ENCODE measurements at places on chromosomes 12 and 14.
A peak's percentile ranks its signal among the peaks of the same experiment; 100 is the strongest.

DNA sequence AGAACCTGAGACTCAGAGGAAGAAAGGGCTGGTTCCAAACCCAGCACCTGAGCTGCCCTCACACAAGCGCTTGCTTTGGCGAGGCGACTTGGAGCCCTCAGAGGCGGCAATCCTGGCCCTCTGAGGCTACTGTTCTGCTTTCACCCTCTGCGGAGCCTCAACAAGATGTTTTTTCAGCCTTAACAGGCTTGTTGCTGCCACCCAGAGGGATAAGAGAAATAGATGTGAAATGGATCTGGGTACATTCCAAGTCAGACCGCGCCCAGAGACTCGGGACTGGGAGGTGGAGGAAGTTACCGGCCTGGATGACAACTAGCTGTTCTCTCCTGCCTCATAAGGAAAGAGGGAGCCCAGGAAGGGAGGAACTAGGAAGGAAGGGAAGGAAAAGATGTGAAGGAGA lies 89.6 kb downstream of the TTC7B start:
- H3K36me3 ChIP-seq: no peaks in the 10 kb centered on the region
- H3K27me3 ChIP-seq: peaks cover 2% of the 10 kb centered on the region
- DNase-seq: no peak
- no peak overlapping the region for H3K27ac ChIP-seq

DNA sequence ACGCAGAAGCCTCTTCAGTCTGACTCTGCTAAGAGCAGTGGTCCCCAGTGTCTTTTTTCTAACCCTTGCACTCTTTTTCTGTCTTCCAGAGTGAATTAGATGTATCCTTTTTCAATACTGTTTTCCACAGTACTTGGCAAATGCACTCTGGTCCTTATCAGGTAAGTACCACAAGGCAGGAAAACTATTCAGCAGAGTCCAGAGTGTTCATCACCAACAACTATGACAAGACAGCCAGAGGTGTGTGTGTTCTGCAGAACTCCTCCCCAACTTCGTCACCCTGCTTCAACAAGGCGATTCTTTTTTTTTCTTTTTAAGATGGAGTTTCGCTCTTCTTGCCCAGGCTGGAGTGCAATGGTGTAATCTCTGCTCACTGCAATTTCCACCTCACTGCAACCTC lies 54.3 kb upstream of the STRN3 start:
- DNase-seq: no peak
- H3K27me3 ChIP-seq: no peaks in the 10 kb centered on the region
- no peaks in the 10 kb centered on the region for H3K4me1 ChIP-seq

DNA sequence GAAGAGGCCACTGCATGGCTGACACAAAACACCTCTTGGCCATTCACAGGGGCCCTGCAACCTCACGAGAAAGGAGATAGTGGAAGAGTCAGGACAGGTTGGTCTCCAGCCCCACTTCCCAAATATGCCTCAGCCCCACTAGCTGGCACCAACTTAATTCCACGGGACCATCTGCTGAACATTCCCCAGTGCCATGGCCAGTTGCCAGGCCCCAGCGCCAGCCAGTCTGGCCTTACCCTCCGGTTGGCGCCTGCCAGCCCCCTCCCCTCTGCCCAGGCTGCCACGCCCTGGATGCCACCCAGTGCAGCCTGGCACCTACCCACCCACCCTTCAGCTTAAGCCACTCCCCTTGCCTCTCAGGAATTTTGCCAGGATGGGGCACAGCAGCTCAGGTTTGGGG lies 21.2 kb upstream of the HSPB8 start:
- no peak overlapping the region for H3K27ac ChIP-seq
- no peaks in the 10 kb centered on the region for H3K4me1 ChIP-seq
- no peaks in the 10 kb centered on the region for H3K36me3 ChIP-seq

DNA sequence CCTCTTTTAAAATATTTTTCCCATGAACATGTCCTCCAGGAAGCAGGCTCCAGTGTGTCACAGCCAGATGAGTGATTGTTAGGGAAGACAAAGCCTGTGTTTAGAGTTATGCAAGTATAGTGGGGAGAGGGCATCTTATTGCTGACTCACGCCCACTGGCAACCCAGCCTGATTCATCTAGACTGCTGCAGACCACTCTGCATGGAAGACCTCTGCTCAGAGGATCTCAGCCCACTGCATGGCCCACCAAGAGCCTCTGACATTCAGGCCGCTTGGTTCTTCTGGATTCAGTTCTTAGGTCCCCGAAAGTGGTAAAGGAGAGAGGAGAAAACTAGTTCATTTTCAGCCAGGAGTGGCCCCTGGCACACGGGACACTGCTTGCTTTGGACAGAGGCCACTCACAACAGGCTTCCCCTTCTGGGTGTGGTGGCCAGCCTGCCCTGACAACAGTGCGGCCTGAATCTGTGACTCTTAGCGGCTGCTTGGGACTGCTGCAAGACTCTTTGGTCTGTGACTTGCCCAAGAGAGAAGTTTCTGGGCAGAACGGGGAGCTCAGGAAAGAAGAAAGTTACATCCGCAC lies 266.3 kb downstream of the ZFP36L1 start:
- H3K4me1 ChIP-seq: no peaks in the 10 kb centered on the region
- DNase-seq: no peak
- H3K36me3 ChIP-seq: peaks cover 12% of the 10 kb centered on the region

DNA sequence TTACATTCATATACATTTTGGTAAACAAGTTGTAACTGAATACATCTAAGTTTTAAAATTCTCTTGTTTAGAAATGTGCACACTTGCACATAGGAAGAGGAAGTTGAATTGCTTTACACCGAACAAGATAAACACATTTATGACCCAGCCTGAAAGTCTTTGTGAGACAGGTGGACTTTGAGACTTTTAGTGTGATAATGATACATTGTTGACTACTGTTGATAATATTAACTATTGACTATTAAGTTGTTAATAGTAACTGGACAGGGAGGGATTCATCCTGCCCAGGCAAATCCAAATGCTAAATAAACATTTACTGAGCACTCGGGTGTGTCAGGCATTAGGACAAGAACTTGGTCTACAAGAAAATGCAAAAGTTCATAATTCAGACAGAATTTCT lies 68.0 kb downstream of the AVPR1A start:
- no peaks in the 10 kb centered on the region for H3K4me1 ChIP-seq
- no peak overlapping the region for H3K27ac ChIP-seq
- H3K27me3 ChIP-seq: no peaks in the 10 kb centered on the region
- DNase-seq: no peak

DNA sequence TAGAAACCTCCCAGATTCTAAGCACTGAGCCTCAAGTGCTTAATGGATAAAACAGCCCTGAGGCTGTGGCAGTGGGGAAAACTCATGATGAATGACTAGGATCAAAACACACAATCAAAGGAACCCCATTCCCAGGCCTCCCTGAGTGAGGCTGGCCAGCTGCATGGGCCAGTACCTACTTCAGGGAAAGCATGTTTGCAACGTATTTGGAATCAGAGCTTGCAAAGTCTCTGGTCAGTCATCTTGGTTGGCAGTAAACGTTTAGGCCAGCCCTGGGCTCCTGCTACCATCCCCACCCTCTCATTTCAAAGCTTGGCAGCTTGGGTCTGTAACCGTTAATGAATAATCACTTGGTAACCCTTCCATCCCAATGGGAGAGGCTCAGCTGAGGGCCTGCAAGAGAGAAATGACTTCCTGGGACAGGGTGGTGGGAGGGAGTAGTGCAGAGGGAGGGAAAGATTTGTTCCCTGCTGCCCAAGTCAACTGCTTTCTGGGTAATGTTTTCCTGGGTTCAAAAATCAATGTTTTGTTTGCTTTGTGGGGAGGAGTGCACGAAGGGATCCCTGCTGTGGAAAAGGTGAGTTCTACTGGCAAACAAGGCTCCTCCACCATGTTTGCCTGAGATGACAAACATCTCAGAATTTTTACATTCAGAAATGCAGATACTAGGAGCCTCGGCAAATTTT lies 2.0 kb upstream of the RNASE8 start:
- DNase-seq: no peak
- no peak overlapping the region for H3K27ac ChIP-seq
- peaks cover 11% of the 10 kb centered on the region for H3K27me3 ChIP-seq
- no peak overlapping the region for H3K4me3 ChIP-seq
- peaks cover 5% of the 10 kb centered on the region for H3K4me1 ChIP-seq

- peaks cover 5% of the 10 kb centered on the region for H3K4me1 ChIP-seq
- no peak overlapping the region for H3K4me3 ChIP-seq
- H3K27me3 ChIP-seq: peaks cover 29% of the 10 kb centered on the region
- no peaks in the 10 kb centered on the region for H3K36me3 ChIP-seq
These were observed 24.3 kb upstream of the TMEM106C start for GRCh38 chr12:47939009-47939601.

GRCh38 chr12:10739157-10740118 lies 16.3 kb upstream of the YBX3 start:
- H3K27me3 ChIP-seq: peaks cover 25% of the 10 kb centered on the region
- H3K36me3 ChIP-seq: no peaks in the 10 kb centered on the region

DNA sequence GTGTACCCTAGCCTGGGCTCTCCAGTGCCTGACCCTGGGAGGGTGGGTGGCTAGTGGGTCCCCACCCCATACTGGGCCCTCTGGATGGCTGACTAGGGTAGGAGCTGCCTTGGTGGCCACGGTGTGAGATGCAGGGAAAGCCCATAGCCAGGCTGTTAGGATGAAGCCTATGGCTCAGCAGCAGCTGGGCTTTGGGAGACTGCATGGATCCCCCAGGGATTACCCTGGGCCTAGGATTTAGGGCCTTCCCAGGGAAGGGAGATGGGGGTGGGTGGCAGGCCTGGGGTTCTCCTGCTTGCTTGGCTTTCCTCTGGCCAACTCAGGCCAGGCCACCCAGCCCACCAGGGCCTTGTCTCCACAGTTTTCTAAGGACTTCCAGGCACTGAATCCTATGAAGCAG lies 6.3 kb downstream of the GSTZ1 start:
- no peak for DNase-seq
- no peak overlapping the region for H3K27ac ChIP-seq
- H3K27me3 ChIP-seq: no peaks in the 10 kb centered on the region
- H3K36me3 ChIP-seq: no peaks in the 10 kb centered on the region
- H3K4me3 ChIP-seq: no peak overlapping the region
- H3K4me1 ChIP-seq: peaks cover 6% of the 10 kb centered on the region

DNA sequence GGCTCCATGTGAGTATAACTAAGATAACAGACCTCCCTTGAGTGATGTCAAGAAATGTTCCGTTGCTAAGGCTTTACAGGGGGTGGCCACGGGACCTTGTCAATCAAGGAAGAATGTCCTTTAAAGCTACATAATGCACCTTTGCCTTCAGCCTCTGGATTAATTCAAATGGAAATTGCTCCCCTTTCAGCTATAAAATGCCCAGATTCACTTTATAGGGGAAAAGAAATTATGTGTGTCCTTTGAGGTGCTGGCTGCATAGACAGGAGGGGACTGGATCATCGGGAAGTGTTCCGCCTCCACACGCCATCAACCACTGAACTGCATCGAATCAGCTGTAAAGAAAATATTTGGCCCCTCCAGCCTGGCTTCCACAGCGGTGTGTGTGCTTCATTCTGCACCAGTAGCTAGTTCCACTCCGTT lies 415.4 kb downstream of the DPF3 start:
- no peak overlapping the region for H3K27ac ChIP-seq
- peaks cover 10% of the 10 kb centered on the region for H3K27me3 ChIP-seq
- no peak overlapping the region for H3K4me3 ChIP-seq
- peaks cover 73% of the 10 kb centered on the region for H3K4me1 ChIP-seq
- peaks cover 19% of the 10 kb centered on the region for H3K36me3 ChIP-seq

- no peak for DNase-seq
- H3K27me3 ChIP-seq: no peaks in the 10 kb centered on the region
- no peak overlapping the region for H3K4me3 ChIP-seq
These were observed 1023.2 kb downstream of the TMTC2 start for GRCh38 chr12:83709899-83710298.

DNA sequence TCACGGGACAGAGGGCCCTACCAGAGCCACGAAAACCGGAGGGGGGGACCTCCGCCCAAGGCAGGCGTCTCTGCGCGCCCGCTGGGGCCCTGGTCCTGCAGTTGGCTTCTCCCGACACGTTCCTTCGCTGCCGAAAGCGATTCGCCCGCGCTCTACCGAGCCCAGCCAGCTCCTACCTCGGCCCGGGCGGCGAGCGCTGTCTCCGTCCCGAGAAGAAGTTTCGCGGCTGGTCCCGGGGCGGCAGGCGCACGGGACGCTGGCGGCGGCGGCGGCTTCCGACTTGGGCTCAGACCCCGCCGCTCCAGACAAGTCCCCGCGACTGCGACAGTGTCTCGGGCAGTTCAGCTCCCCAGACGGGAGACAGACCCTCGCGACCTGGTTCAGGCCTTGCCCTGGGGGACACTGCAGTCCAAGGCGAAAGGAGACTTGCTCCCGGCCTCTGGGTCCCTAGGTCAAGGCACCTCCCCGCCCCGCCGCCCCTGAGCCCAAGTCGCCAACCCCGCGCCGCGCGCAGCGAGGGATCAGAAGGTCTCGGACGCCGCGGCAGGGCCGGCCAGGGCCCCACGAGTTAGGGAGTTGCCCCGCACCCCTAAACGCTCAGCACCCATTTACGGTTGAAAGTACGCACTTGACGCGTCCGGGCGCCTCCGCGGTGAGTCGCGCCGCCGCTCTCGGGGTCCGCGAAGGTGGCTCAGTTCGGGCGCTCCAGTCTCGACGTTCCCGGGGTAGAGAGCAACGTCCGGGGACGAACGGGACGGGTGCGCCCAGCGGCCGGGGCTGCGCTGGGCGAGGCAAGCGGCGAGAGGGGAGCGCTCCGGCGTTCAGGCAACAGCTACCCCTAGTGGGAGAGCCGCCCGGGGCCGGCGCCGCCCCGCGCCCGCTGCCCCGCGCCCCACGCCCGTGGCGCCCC lies 1.4 kb upstream of the DIO3 start:
- no peak for DNase-seq
- peaks cover 2% of the 10 kb centered on the region for H3K4me1 ChIP-seq
- H3K36me3 ChIP-seq: peaks cover 7% of the 10 kb centered on the region
- H3K27ac ChIP-seq: no peak overlapping the region

DNA sequence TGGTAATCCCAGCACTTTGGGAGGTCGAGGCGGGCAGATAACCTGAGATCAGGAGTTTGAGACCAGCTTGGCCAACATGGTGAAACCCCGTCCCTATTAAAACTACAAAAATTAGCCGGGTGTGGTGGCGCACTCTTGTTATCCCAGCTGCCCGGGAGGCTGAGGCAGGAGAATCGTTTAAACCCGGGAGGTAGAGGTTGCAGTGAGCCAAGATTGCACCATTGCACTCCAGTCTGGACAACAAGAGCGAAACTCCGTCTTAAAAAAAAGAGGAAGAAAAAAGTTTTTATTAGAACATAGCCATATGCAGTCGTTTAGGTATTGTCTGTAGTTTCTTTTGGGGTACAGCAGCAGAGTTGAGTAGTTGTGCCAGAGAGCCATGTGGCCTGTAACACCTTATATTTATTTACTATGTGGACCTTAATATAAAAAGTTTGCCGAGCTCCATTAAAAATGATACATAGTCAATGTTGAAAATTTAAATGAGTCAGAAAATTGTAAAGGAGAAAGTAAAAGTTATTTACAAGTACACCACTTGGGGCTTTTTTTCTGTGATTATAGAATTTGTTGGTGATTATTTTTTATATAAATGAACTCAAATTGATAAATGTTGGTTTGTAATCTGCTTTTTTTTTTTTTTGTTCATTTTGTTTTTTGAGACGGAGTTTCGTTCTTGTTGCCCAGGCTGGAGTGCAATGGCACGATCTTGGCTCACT lies 2.2 kb downstream of the ADIPOR2 start:
- H3K4me1 ChIP-seq: peaks cover 46% of the 10 kb centered on the region
- H3K4me3 ChIP-seq: peak overlapping the region; percentile 17
- no peak for DNase-seq
